ENCODE measurements at places on chromosomes 1 and 21.

- DNase-seq: peak; percentile 86
Observed at GRCh38 chr1:214261206-214262123, 19.5 kb upstream of the SMYD2 start.

GRCh38 chr1:45608175-45609156 is 15.4 kb downstream of the CCDC17 start:
- no peak for DNase-seq

DNA sequence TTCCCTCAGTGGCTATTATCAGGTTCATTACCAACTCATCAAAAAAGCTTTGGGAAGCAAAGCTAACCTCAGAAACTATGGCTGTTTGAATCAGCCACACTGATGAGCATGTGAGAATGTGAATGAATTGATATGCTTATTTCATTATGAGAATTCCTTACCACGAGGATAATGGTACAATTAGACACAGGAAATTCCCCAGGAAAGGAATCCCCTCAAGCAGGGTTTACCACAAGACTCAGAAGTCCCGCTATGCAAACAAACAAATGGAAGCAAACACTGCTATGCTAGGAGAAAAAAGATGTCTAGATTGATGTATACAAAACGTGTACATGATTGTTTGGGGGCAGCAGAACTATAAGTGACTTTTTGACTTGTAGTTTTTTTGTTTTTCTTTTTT is 205.0 kb downstream of the HMCN1 start:
- DNase-seq: no peak

DNA sequence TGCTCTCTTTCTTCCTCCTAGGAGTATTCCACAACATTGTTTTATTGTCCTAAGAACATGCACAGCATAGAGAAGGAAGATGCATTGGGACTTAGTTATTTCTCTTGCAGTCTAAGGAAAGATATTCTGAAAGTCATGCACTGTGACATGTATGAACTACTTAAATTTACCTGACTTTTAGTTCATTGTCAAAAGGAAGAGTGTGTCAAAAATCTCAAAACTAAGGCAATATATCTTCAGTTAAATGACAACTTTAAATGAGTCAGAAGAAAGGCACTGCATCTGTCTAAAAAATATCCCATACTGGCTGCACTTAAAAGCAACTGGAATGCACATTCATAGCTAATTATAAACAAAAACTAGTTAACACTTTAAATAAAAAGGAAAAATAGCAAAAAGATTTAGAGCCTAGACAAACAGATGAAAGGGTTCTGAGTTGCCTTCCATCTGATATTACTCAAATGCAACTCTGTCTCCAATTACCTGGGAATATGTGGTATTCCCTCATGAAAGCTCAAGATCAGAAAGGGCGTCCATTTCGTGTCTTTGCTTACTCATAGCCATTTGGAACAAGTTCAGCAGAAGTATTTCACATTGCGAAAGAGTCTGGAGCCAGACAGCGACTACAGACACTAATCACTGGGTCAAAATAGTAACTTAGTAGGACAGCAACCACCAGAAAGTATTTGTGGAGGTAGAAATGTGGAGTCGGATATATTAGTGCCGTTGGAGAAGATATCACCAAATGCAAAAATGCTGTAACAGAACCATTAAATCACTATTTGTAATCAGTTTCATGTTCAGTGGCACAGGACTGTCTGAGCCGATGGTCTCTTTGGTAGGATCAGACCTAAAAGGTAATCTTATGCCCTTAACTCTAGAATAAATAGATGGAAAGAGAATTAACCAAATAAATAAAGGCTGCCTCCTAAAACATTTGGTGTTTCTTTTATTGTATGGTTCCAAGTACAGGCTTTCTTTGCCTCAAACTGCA is 225.7 kb downstream of the GREM2 start:
- DNase-seq: no peak

GRCh38 chr1:30087465-30087864 is 635.9 kb downstream of the MATN1 start:
- DNase-seq: no peak

DNA sequence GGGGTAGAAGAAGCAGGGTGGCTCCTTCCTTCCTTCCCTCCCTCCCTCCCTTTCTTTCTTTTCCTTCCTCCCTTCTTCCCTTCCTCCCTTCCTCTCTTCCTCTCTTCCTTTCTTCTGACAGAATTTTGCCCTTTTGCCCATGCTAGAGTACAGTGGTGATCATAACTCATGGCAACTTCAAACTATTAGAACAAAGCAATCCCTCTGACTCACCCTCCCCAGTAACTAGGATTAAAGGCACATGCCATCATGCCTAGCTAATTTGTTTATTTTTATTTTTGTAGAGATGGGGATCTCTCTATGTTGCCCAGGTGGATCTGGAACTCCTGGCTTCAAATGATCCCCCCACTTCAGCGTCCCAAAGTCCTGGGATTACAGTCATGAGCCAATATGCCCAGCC is 10.0 kb upstream of the RPE65 start:
- DNase-seq: no peak

- DNase-seq: no peak
Observed at GRCh38 chr1:56966698-56966999, 834 bp upstream of the C8B start.

- DNase-seq: no peak
Observed at GRCh38 chr1:149844101-149844500, 55.3 kb upstream of the BOLA1 start.

DNA sequence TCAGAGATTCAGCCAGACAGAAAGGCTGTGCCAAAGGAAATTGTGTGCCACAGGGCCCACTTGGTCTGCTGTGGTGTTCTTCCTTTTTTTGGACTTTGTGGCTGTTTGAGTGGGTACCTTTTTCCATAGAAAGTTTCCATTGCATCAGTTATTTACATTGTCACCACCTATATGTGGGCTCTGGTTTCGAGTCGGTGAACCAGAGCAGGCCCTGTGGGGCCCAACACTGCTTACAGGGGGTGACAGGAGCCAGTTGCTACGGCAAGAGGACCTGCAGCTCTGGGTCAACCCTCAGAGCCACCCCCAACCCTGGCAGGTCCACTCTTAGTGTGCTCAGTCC is 157.0 kb upstream of the EDN2 start:
- DNase-seq: no peak

GRCh38 chr1:109923131-109923945 is 12.7 kb downstream of the CSF1 start:
- DNase-seq: no peak

DNA sequence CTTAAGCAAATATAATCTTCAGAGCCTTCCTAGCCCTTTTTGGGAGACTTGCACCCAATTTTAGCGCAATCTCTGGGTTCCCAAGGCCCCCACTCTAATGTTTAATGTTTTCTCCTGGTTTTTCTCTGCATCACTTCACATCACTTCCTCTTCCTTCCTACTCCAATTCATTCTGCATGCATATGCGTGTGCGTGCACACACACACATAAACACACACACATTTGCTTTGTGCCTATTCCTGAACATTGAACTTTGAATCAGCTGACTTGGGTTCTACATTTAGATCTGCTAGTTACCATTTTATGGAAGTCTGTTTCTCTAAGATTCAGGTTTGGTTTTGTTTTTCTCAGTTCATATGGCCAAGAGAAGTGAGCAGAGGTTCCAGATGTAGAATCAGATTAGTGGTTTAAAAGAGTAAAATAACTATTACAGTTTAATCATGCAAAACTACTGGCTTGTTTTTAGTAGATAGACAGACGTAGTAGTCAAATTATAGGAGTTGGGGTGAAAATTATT is 7.4 kb upstream of the EDEM3 start:
- DNase-seq: no peak

DNA sequence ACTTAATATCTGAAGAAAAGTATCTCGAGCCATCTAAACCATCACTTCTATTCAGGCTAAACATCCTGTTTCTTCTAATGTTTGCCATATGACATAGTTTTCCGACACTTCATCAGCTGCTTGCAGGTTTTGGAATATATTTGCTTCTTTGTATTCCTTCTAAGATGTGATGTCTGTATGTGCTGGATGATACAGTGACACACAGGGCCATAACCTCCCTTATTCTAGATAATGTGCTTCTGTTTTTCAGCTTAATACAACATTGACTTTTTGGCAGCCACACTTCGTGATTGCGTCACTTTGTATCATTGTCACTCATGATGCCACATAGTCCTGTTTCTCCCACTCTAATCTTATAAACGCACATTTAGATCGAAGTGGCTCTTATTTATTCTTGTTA is 156.3 kb downstream of the CRB1 start:
- no peak for DNase-seq

DNA sequence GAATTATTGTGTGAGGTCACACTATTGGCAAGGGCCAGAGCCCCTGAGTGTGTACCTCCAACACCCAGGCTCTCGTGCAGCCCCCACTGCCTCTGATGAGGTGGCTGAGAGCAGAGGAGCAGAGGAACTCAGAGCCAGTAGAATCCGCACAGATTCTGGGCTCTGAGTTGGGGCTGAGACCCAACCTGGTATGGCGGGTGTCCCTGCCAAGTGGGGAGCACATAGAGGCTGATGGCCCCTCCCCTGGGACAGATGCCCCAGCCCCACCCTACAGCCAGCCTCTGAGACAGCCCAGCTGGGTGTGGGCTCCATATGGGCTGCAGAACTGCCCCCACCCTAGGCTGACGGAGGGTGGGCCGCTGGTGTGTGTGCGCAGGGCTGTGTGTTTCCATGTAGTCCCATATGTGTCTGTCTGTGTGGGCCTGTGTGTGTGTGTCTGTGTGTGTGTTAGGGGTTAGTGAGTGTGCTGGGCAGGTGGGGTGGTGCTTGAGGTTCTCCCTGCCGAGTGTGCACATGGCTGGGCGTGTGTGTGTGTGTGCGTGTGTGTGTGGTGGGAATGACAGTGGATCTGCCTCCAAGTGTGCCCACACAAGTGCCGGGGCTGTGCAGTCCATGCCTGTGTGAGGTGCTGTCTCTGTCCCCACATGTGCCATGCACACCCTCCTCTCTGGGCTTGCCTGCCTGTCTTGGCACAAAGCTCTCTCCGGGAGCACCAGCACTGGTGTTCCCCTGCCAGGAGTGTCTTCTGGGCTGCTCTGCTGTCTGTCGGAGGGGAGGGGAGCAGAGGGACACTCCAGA is 24.4 kb downstream of the FOXO6 start:
- no peak for DNase-seq

GRCh38 chr1:92755541-92756461 is 29.1 kb downstream of the EVI5 start:
- DNase-seq: no peak

DNA sequence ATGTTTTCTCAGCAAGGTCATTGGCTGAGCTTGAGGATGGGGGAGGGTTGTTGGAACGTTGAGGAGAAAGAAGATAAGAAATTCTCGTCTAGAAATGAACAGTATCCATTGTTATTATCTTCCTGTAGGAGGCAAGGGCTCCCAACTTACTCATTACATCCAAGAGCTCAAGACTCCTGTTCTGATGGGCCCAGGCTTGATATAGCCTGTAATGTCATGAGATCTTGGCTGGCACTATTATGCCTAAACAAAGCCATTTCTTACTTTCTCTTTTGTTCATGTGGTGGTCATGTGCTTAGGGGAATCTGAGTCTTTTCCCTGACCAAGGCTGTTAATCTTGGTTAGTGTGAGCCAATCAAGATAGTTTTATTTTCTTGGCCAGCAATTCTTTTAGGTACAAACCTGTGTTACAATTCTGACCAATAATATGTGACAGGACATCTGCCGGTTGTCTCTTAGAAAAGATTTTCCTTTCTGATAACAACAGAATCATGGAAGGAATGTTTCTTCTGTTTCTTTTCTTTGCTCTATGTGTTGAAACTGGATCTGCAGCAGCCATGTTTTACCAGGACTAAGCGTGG is 15.2 kb upstream of the IGSF3 start:
- no peak for DNase-seq

All from stomach (tissue), 19 donors.